MCF 10A (cell line): ENCODE measurements at places on chromosomes 1 and 21.

DNA sequence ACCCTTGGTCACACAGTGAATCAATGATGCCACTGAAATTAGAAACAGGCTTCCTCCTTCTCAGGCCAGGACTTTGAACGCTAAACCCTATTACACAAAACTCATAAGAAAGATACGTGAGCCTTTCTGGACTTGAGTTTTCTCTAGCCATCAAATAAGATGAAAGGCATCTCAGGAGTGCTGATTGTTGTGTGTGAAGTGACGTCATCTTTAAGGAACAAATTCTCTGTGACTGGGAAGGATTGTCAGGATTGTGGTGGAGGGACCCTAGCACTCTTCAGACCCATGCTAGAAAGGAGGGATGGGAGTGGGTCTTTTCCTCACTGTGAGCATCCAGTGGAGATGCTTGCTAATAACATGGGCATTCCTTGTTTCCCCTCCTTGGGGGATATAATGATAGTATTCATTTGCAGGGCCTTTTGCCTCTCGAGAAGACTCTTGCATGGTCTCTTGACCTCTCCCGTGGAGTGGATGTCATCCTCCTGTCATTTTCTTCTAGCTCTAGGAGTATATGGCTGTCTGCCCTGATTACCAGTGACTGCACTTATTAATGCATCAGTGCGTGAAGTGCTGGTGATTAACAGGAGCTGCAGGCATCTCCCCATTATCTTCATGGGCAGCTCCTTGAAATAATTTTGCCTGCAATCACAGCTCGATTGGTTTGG, 39.9 kb downstream of the SPATA46 start:
- DNase-seq, result no peak

- DNase-seq, result no peak
Observed at GRCh38 chr1:72412286-72412685, 129.9 kb upstream of the NEGR1 start.

DNA sequence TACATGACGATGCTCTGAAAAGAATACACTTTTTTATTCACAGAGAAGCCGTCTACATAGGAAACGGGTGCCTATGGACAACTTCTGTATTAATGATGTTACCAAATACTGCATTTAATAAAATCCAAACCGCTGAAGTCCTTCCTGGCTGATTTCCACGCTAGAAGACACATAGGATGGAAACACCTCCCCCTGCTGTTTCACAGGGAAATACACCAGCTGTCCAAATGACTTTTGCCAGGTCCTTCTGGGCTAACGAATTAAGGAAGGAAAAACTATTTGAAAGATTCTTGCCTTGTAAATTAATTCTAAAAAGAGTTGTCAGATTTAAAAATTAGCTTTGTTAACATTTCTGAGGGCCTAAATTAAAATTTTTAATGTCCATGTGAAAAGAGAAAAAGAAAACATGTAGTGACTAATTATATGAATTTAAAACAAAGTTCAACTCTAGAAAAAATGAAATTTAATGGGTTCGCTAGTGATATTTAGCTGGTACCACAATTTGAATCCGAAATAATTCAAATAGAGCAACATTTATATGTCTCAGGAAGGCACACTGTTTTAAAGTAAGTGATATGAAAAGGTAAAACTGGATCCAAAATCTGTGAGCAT, 146.0 kb downstream of the RERE start:
- DNase-seq, result peak; percentile 76

DNA sequence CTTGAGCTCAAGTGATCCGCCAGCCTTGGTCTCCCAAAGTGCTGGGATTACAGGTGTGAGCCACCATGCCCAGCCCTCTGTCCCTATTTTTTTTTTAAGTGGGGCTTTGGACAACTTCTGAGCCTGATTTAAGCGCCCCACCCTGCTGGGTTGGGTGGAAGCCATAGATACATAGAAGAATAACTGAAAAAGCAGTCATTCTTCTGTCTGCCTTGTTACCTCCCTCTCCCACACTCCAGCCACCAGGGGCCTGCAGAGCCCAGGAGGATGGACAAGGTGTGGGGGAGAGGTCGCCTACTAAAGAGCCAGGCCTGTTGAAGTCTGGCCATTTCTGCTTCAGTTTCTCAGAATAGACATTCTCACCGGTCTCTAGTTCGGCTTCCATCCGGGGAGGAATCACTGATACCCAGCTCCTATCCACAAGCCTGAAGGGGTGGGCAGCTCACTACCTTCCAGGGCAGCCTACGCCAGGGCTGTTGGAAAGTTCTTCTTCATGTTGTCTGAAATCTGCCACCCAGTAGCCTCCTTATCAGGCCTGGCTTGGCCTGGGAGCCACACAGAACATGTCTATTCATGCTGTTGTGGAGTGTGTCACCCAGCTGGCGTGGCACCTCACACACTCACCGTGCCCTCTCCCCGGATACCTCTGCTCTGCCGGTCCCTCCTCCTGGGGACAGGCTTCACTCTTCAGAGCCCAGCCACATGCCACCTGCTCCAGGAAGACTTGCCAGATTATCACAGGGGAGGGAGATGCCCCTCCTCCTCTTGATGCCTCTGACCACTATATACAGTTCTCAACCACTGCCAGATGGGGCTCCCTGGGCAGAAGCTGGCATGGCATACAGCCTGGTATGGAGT, 27.7 kb downstream of the KNCN start:
- no peak for DNase-seq

DNA sequence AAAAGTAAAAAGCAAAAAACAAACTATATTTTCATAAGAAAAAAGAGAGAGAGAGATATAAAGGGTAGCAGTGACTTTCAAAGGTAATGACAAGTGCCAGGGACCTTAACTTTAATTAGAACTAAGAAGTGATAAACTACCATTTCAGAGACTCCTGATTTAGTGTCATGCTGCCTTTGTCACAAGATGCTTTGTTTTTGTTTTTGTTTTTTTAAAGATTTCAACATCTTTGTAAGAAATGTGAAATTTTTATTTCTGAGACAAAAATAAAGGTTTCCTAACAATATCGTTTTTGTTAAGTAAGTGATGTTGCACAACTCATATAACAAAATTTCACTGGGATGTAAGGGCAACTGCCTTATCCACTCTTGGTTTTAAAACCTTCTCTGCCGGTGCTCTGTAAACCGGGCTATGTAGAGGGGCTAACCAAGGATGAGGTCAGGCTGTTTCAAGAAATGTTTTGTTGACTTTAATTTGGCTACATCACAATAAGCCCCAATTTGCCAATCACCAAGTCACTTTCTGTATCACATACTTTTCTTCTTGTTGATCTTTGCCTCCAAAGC, 35.2 kb upstream of the SYT2 start:
- DNase-seq, result no peak

DNA sequence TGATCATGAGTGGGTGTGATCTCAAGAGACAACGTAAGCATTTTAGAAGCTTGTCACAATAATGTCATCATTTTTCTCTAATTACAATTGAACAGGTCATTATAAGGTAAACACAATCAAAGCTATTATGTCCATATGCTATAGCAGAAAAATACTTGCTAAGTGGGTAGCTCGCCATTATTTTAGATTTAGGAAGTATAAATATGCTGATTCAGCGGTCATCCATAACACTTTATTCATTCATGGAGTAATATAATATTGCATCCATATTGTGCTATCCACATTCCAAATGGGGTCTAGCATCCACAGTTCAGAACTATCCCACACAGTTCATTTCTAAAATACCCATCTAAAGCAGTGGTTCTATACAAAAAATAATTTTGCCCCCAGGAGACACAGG, 8.4 kb downstream of the KRTAP15-1 start:
- DNase-seq, result no peak

- DNase-seq, result peak; percentile 30
Observed at GRCh38 chr1:188499690-188500089, 1670.9 kb downstream of the PLA2G4A start.

- no peak for DNase-seq
Observed at GRCh38 chr1:26730695-26731094, 34.9 kb downstream of the ARID1A start.

GRCh38 chr1:156664767-156665411, 12.3 kb downstream of the NES start:
- no peak for DNase-seq

GRCh38 chr1:192949783-192950182, 109.4 kb downstream of the UCHL5 start:
- DNase-seq, result no peak

DNA sequence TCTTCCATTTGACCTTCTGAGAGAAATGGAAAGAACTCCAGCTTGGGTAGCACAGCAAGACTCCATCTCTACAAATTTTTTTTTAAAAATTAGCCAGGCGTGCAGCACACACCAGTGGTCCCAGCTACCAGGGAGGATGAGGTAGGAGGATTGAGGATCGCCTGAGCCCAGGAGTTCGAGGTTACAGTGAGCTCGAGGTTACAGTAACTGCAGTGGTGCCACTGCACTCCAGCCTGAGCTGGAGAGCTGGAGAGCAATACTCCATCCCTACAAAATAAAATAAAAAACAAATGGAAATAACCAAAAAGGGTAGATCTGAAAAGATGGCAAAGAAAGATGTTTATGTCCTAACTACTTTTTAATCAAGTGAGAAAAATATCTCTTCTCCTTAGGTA, 14.5 kb downstream of the POGZ start:
- DNase-seq, result no peak

GRCh38 chr1:198681252-198681651, 42.4 kb downstream of the PTPRC start:
- no peak for DNase-seq

DNA sequence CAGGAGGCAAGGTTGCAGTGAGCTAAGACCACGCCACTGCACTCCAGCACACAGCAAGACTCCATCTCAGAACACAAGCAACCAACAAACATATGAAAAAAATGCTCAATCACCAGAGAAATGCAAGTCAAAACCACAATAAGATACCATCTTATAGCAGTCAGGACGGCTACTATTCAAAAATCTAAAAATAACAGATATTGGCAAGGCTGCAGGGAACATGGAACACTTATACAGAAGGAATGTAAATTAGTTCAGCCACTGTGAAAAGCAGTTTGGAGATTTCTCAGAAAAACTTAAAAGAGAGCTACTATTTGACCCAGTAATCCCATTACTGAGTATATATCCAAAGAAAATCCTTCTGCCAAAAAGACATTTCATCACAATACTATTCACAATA, 27.6 kb upstream of the POGK start:
- DNase-seq, result no peak

DNA sequence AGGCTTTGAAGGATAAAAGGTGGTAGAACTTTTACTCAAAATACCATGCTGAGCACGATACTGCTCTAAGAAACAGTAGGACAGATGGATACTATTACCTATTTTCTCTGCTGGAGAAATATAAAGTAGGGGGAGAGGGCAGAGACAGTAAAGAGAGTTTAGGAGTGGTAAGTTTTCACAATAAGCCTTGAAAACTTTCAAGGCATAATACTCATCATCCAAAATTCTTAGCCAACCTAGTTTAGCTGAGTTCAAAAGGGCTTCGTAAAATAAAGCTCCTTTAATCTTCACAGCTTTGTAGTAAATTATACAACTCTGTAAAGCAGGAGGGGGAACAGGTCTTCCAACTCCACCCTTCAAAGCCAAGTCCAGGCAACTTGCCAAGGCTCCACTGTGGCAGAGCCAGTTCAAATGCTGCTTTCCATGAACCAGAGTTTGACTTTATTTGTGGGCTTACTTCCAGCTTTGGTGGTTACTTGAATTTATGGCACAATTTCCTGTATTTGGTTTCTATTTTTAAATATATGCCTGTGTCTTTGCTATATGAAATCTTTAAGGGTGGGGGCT, 15.5 kb downstream of the TEX38 start:
- peak; percentile 17 for DNase-seq

DNA sequence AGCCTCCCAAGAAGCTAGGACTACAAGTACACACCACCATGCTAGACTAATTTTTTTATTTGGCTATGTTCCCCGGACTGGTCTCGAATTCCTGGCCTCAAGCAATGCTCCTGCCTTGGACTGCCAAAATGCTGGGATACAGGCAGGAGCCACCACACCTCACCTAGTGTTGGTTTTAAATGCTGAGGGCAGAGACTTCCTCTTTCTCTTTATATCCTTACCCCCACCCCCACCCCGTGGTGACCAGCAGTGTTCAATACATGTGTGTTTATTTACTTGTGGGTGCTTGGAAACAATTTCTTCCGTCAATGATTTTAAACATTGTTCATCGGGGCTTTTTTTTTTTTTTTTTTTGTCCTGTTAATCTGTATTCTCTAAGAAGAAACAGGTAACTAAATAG, 158.9 kb downstream of the ZBTB18 start:
- peak; percentile 22 for DNase-seq

- DNase-seq, result no peak
Observed at GRCh38 chr1:241899210-241899609, 51.2 kb downstream of the EXO1 start.

- no peak for DNase-seq
Observed at GRCh38 chr1:115322631-115323030, 15.4 kb downstream of the NGF start.

DNA sequence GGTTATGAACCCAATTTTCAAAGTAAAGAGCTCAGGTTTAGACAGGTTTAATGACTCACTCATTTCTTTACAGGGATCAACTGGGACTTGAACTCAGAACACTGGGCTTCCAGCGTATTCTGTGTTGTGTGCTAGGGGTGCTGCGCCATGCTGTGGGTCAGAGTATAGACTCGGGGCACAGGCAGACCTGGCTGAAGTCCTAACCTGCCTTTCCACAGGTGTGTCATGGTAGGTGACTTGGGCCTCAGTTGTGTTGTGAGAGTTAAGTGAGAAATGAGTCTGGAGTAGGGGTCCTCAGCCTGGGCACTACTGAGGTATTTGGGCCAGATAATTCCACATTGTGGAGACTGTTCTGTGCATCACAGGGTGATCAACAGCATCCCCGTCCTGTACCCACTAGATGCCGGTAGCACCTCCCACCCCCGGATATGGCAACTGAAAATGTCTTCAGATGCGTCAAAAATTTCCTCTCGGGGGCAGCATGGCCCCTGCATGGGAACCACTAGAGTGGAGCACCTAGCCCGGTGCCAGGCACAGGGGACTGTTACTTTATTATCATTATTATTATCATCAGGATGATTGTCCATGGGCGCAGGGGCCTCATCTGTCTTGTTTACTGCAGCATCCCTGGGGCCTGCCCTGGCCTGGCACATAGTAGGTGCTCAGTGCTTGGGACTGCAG, 575.5 kb downstream of the PTPRU start:
- DNase-seq, result no peak
